ENCODE measurements at places on chromosomes 2 and 18. TPM values are rescaled to one million over a fixed set of nuclear protein-coding genes. Genes with fewer than 3 reads are reported as not detected.
A peak's percentile ranks its signal among the peaks of the same experiment; 100 is the strongest.

DNA sequence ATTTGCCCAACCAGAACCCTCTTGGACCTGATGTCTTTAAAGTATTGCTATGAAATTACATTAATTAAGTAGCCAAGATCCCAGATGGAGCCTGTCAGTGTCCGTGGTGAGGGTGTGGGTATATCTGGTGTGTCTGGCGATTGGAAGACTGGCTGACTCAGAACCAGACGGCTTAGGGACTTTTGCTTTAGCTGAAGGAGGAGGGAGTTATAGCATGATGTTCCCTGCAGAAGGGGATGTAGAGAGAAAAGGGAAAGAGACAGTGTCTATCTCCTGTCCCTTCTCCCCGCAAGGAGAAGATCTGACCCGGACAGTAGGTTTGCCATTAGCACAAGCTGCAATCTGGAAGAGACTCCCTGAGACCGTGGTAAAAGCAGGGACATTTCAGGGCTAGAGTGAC is 60.6 kb downstream of the POU3F3 start:
- H3K27ac ChIP-seq = no peak overlapping the region
- H3K4me3 ChIP-seq = no peak overlapping the region
- no peaks in the 10 kb centered on the region for H3K36me3 ChIP-seq
- no peaks in the 10 kb centered on the region for H3K27me3 ChIP-seq
- DNase-seq = no peak

- H3K4me3 ChIP-seq = no peak overlapping the region
- H3K36me3 ChIP-seq = no peaks in the 10 kb centered on the region
- no peaks in the 10 kb centered on the region for H3K27me3 ChIP-seq
- DNase-seq = no peak
These were observed 37.8 kb downstream of the SLC14A2 start for GRCh38 chr18:45653090-45653489.

GRCh38 chr2:122163617-122164016 is 408.2 kb downstream of the TSN start:
- no peak for DNase-seq
- H3K27ac ChIP-seq = no peak overlapping the region
- no peaks in the 10 kb centered on the region for H3K4me1 ChIP-seq

GRCh38 chr18:73674125-73674865 is 473.3 kb downstream of the FBXO15 start:
- peaks cover 5% of the 10 kb centered on the region for H3K4me1 ChIP-seq
- no peak overlapping the region for H3K4me3 ChIP-seq
- H3K27me3 ChIP-seq = no peaks in the 10 kb centered on the region
- H3K27ac ChIP-seq = no peak overlapping the region
- no peak for DNase-seq

GRCh38 chr18:32310101-32310500 is 120.3 kb downstream of the MEP1B start:
- no peak for DNase-seq
- no peaks in the 10 kb centered on the region for H3K36me3 ChIP-seq
- no peaks in the 10 kb centered on the region for H3K27me3 ChIP-seq

DNA sequence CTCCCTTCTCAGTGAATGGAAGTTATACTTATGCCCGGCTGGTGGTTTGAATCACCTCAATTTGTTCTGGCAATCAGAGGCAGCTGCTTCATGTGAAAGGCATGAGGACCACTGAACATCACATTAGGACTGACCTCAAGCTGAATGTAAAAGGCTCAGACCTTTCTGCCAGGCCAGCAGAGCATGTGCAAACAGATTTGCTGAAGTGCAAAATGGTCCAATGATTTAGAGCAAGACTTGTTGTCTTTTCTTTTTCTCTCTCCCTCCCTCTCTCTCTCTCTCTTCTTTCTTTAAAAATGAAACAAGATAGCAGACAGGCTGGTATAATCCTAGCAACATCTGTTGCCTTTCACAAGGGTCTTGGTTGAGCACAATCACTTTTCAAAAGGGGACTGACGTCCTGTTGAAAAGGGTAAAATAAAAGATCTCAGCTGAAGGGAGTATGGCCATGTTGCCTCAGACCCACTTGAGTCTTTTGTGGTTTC is 13.3 kb upstream of the CDH7 start:
- DNase-seq = no peak
- H3K27me3 ChIP-seq = no peaks in the 10 kb centered on the region
- H3K36me3 ChIP-seq = no peaks in the 10 kb centered on the region
- H3K4me1 ChIP-seq = no peaks in the 10 kb centered on the region
- H3K4me3 ChIP-seq = no peak overlapping the region

DNA sequence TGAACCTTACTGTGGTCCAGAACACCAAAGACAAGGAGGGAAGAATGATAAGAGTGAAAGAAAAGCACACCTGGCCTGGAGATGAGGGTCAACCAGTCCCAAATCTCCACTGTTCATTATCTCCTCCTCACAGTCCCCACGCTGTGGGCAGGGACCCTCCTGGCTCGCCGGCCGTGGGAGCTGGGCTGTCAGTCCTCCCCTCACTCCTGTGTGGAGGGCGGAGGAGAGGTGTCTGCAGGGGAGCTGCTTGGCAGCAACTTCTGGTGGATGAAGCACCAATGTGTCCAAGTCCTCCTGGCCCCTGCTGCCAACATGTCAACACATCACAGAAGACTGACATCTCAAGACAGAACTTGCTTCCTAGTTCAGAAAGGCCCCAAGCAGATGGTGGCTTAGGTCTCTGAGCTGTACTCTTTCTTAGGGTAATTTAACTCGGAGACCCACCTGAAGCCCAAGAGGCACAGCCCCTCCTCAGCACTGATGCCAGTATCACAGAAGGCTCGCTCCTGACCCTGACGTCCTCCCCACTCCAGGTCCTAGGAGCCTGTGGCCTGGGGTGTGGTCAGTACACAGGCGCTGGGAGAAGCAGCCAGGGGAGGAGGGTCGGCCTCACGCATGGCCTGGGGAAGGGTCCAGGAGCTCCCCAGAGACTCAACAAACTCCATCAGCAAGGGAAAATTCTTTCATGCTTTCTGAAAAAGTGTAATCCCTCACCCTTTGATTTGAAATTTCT is 54.5 kb downstream of the PARD6G start:
- H3K4me1 ChIP-seq = peaks cover 16% of the 10 kb centered on the region
- H3K27ac ChIP-seq = no peak overlapping the region
- no peaks in the 10 kb centered on the region for H3K27me3 ChIP-seq

- DNase-seq = no peak
- no peak overlapping the region for H3K27ac ChIP-seq
- H3K27me3 ChIP-seq = no peaks in the 10 kb centered on the region
- H3K4me3 ChIP-seq = no peak overlapping the region
These were observed 633.2 kb upstream of the PKDCC start for GRCh38 chr2:41414486-41415230.

GRCh38 chr2:9206991-9207640 is 504 bp downstream of the ASAP2 start:
- H3K27me3 ChIP-seq = no peaks in the 10 kb centered on the region
- H3K27ac ChIP-seq = peak overlapping the region; percentile 47
- H3K4me1 ChIP-seq = peaks cover 24% of the 10 kb centered on the region
- H3K36me3 ChIP-seq = peaks cover 12% of the 10 kb centered on the region

- H3K36me3 ChIP-seq = no peaks in the 10 kb centered on the region
- no peak overlapping the region for H3K4me3 ChIP-seq
- no peak for DNase-seq
- H3K27me3 ChIP-seq = no peaks in the 10 kb centered on the region
- H3K4me1 ChIP-seq = no peaks in the 10 kb centered on the region
These were observed 53.2 kb downstream of the ADCYAP1 start for GRCh38 chr18:957829-958228.

DNA sequence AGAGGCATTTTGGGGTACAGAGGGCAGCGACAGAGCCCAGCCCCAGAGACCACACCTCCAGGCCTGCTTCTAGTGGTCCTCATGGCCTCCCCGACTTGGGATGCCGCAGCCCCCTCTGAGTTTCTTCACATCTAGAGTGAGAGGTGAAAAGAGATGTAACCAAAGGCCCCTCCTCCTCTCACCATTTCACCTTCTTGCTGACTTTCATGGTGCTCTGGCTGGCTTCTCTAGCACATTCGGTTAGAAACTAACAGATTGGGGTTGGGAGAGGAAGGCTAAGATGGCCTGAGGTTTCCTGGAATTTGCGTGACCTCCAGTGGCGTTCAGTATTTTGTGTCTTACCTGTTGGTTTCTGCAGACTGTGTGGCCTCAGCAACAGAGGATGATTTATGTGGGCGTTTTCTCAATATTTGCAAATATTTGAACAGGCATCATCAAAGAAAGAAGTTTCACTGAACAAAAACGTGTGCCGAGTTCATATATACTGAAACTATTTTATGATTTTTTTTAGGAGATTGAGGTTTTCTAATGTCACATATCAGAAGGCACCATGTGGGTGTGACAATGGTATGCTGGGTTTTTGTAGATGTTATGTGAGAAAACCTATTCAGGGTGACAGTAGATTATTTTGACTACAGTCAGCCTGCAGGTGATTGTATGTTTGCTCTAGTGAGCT is 69.9 kb upstream of the BCL2L11 start:
- no peak for DNase-seq
- H3K4me3 ChIP-seq = no peak overlapping the region
- no peaks in the 10 kb centered on the region for H3K36me3 ChIP-seq
- no peaks in the 10 kb centered on the region for H3K4me1 ChIP-seq
- H3K27ac ChIP-seq = no peak overlapping the region

GRCh38 chr18:62621546-62621945 is 93.8 kb upstream of the PHLPP1 start:
- no peaks in the 10 kb centered on the region for H3K36me3 ChIP-seq
- no peak overlapping the region for H3K4me3 ChIP-seq
- no peak overlapping the region for H3K27ac ChIP-seq
- peaks cover 8% of the 10 kb centered on the region for H3K4me1 ChIP-seq

PPP1R1C gene
- not detected for total RNA-seq

ACADL gene
- total RNA-seq = not detected

NEB gene
- total RNA-seq = 0.03 TPM

TCF7L1 gene
- 0.68 TPM for total RNA-seq

SLC23A3 gene
- not detected for total RNA-seq

UGT1A7 gene
- not detected for total RNA-seq

C2orf78 gene
- total RNA-seq = 0.03 TPM

CD28 gene
- not detected for total RNA-seq

All from SJSA1 (cell line).